ENCODE measurements at places on chromosomes 12 and 14. TPM values are rescaled to one million over a fixed set of nuclear protein-coding genes. Genes with fewer than 3 reads are reported as not detected.
A peak's percentile ranks its signal among the peaks of the same experiment; 100 is the strongest.

Gene PTPN21
- not detected for polyA plus RNA-seq

- no peaks in the 10 kb centered on the region for H3K36me3 ChIP-seq
- H3K27me3 ChIP-seq, result peaks cover 14% of the 10 kb centered on the region
- H3K4me3 ChIP-seq, result no peak overlapping the region
- no peak overlapping the region for H3K27ac ChIP-seq
Measured at GRCh38 chr12:115936997-115937916, 340.2 kb downstream of the MED13L start.

DNA sequence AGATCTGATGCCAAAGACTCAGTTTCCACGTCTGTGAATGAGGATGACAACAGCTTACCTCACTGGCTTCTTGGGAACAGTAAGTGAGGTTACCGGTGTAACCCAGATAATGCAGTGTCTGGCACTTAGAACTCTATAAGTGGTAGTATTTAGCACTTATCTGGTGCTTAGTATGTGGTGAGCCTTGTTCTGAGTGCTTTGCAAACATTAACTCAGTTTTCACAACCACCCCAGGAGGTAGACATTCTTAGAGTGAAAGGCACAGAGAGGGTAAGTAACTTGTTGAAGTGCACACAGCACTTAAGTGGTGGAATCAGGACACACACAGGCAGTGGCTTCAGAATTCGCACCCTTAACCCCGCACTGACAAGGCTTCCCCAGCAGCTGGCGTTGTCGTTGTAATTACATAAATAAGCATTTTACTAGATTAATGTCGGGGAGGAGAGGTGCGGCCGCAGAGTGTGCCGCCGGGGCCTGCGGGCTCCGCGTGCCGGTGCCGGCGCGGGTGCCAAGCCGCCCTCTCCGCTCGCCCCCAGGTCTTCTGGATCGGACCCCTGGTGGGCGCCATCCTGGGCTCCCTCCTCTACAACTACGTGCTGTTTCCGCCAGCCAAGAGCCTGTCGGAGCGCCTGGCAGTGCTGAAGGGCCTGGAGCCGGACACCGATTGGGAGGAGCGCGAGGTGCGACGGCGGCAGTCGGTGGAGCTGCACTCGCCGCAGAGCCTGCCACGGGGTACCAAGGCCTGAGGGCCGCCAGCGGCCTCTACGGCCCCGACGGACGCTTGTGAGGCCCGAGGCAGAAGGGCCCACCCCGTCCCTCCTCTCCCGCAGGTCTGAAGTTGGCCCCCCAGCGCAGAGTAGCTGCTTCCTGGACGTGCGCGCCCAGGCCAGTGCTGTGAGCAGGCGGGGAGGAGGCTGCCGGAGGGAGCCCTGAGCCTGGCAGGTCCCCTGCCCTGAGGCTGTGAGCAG is 4.6 kb downstream of the AQP2 start:
- H3K27ac ChIP-seq, result no peak overlapping the region
- peaks cover 35% of the 10 kb centered on the region for H3K4me1 ChIP-seq
- H3K27me3 ChIP-seq, result peaks cover 98% of the 10 kb centered on the region

DNA sequence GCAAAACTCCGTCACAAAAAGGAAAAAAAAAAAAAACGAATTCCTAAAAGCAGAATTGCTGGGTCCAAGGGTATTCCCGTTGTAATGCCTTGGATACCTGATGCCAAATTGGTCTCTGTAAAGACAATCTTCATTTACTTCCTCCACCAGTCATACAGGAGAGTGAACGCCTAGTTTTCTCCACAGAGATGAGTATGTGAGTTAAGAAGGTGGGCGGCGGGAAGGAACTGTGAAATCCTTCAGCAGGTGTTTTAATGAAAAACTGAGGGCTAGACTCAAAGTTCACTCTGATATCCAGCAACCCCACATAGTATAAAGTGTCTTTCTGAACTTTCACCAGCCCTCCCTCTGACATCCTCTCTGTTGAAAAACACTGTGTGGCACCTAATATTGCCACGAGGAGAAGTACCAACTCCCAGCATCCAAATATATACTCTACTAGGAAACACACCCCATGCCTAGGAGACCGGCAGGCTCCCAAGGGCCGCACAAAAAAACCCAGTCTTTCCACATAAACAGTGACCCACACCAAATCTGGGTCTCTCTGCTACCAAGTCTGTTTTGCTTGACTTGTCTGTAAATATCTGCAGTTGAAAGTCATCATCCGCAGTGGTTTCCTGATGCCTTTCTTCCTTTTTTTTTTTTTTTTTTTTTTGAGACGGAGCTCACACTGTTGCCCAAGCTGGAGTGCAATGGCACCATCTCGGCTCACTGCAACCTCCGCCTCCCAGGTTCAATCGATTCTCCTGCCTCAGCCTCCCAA is 30.3 kb upstream of the FOXN3 start:
- H3K27ac ChIP-seq, result peak overlapping the region; percentile 56
- no peaks in the 10 kb centered on the region for H3K27me3 ChIP-seq
- H3K4me3 ChIP-seq, result no peak overlapping the region
- H3K36me3 ChIP-seq, result peaks cover 14% of the 10 kb centered on the region

- H3K4me3 ChIP-seq, result no peak overlapping the region
- H3K27ac ChIP-seq, result no peak overlapping the region
Measured at GRCh38 chr12:128170181-128170580, 96.8 kb upstream of the TMEM132C start.

- H3K36me3 ChIP-seq, result no peaks in the 10 kb centered on the region
- peak; percentile 21 for DNase-seq
- no peak within 1 kb of the TSS for H3K27ac ChIP-seq
Measured at GRCh38 chr14:21024585-21025370, at the start of gene NDRG2. NDRG2 (minus strand) TSS chr14:21025061; CDS start chr14:21023315, 1,746 bp downstream.

Gene KRT83
- not detected for polyA plus RNA-seq

- DNase-seq, result no peak
- H3K4me3 ChIP-seq, result no peak overlapping the region
- no peaks in the 10 kb centered on the region for H3K36me3 ChIP-seq
- peaks cover 2% of the 10 kb centered on the region for H3K27me3 ChIP-seq
- H3K4me1 ChIP-seq, result no peaks in the 10 kb centered on the region
Measured at GRCh38 chr14:74414403-74415114, 11.5 kb downstream of the SYNDIG1L start.

Gene ZBTB42
- polyA plus RNA-seq, result 0.49 TPM

Gene RNASE3
- polyA plus RNA-seq, result 13.8 TPM

Gene SLC38A6
- 14.0 TPM for polyA plus RNA-seq

Gene KRT71
- not detected for polyA plus RNA-seq

GRCh38 chr12:79016181-79016580 is 151.6 kb downstream of the SYT1 start:
- no peaks in the 10 kb centered on the region for H3K4me1 ChIP-seq
- H3K27me3 ChIP-seq, result no peaks in the 10 kb centered on the region
- H3K4me3 ChIP-seq, result no peak overlapping the region
- no peak overlapping the region for H3K27ac ChIP-seq
- no peak for DNase-seq

- H3K27ac ChIP-seq, result no peak overlapping the region
- H3K36me3 ChIP-seq, result no peaks in the 10 kb centered on the region
- no peaks in the 10 kb centered on the region for H3K27me3 ChIP-seq
- no peak for DNase-seq
- H3K4me1 ChIP-seq, result peaks cover 13% of the 10 kb centered on the region
Measured at GRCh38 chr14:51823706-51824105, 36.7 kb upstream of the GNG2 start.

- no peak for DNase-seq
- H3K4me1 ChIP-seq, result no peaks in the 10 kb centered on the region
- H3K27me3 ChIP-seq, result no peaks in the 10 kb centered on the region
- H3K27ac ChIP-seq, result no peak overlapping the region
Measured at GRCh38 chr14:79809849-79810612, 401.3 kb downstream of the DIO2 start.

GRCh38 chr14:93280743-93281142 is 52.1 kb downstream of the BTBD7 start:
- no peak for DNase-seq
- H3K27me3 ChIP-seq, result no peaks in the 10 kb centered on the region
- no peaks in the 10 kb centered on the region for H3K4me1 ChIP-seq
- peaks cover 22% of the 10 kb centered on the region for H3K36me3 ChIP-seq
- H3K27ac ChIP-seq, result no peak overlapping the region

DNA sequence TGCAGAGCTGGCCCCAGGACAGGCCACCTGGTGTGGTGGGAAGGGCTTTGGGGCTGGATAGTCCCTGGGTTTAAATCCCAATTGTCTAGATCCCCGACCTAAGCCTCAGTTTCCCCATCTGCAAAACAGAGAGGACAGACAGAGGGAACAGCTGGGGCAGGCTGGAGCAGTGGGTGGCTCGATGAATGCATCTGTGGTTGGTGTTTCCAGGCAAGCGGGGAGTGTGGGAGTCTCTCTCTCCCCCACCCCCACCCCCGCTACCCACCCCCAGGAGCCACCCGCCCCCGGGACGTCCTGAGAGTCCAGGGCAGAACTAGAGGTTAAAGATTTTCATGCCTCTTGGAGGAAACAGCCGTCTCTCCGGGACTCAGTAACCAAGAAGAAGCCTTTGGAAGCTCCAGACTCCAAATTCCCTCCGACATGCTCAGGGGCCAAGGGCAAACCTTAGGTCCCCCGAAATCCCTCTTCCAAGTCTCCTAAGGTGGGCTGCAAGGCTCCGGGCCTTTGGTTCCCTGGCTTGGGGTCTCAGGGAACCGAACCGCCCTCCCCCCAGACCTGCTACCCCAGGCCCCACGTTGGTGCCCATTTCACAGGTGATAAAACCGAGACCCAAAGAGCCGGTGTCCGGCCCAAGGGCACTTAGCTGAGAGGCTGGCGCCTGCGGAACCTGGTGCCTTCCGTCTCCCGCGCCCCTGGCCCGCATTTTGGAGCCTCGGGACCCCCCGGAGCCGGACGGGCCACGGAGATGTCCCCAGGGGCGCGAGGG is 474 bp downstream of the TRPV4 start:
- H3K4me3 ChIP-seq, result peak overlapping the region; percentile 28
- H3K4me1 ChIP-seq, result peaks cover 48% of the 10 kb centered on the region
- H3K27ac ChIP-seq, result no peak overlapping the region
- no peaks in the 10 kb centered on the region for H3K36me3 ChIP-seq
- no peak for DNase-seq

Gene SGPP1
- polyA plus RNA-seq, result 13.3 TPM

- peaks cover 8% of the 10 kb centered on the region for H3K4me1 ChIP-seq
- no peak overlapping the region for H3K4me3 ChIP-seq
- H3K27me3 ChIP-seq, result peaks cover 53% of the 10 kb centered on the region
- H3K27ac ChIP-seq, result no peak overlapping the region
- no peaks in the 10 kb centered on the region for H3K36me3 ChIP-seq
Measured at GRCh38 chr12:40693207-40693821, 1.1 kb downstream of the CNTN1 start.

Gene KRT6B
- polyA plus RNA-seq, result not detected

DNA sequence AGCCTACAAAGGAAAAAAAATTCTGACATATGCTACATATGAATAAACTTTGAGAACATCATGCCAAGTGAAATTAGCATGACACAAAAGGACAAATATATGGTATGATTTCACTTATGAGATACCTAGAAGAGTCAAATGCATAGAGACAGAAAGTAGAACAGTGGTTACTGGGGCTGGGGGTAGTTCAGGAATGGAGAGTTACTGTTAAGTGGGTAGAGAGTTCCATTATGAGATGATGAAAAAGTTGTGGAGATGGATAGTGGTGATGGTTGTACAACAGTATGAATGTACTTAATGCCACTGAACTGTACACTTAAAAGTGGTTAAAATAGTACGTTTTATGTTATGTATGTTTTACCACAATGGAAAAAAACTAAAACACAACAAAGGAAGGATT is 92.3 kb downstream of the SCAF11 start:
- DNase-seq, result no peak
- no peak overlapping the region for H3K4me3 ChIP-seq
- H3K4me1 ChIP-seq, result no peaks in the 10 kb centered on the region

Gene NKX2-1
- not detected for polyA plus RNA-seq

DNA sequence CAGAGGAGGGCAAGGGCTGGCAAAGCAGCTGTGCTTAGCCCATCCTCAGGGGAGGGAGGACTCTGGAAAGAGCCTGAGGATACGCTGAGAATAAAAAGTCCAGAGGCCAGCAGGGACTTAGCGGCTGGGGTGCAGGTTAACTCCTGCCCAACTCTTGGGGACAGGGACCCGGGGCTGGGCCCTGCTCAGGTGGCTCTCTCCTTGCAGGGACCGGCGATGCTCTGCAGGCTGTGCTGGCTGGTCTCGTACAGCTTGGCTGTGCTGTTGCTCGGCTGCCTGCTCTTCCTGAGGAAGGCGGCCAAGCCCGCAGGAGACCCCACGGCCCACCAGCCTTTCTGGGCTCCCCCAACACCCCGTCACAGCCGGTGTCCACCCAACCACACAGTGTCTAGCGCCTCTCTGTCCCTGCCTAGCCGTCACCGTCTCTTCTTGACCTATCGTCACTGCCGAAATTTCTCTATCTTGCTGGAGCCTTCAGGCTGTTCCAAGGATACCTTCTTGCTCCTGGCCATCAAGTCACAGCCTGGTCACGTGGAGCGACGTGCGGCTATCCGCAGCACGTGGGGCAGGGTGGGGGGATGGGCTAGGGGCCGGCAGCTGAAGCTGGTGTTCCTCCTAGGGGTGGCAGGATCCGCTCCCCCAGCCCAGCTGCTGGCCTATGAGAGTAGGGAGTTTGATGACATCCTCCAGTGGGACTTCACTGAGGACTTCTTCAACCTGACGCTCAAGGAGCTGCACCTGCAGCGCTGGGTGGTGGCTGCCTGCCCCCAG is 2.8 kb downstream of the B3GNT4 start:
- peaks cover 46% of the 10 kb centered on the region for H3K27me3 ChIP-seq
- DNase-seq, result no peak
- no peak overlapping the region for H3K27ac ChIP-seq
- H3K4me1 ChIP-seq, result peaks cover 26% of the 10 kb centered on the region

GRCh38 chr12:54417712-54418440 is 1.2 kb downstream of the ITGA5 start:
- H3K4me3 ChIP-seq, result peak overlapping the region; percentile 80
- no peak for DNase-seq
- H3K36me3 ChIP-seq, result no peaks in the 10 kb centered on the region
- no peaks in the 10 kb centered on the region for H3K27me3 ChIP-seq
- H3K27ac ChIP-seq, result peak overlapping the region; percentile 72

Gene IFI27L2
- polyA plus RNA-seq, result 156 TPM

GRCh38 chr12:113392988-113393579 is 10.6 kb downstream of the SDS start:
- no peaks in the 10 kb centered on the region for H3K4me1 ChIP-seq
- no peak for DNase-seq
- no peaks in the 10 kb centered on the region for H3K27me3 ChIP-seq
- H3K36me3 ChIP-seq, result peaks cover 28% of the 10 kb centered on the region
- no peak overlapping the region for H3K27ac ChIP-seq

GRCh38 chr14:77478796-77479195 is 19.8 kb downstream of the ISM2 start:
- H3K4me1 ChIP-seq, result no peaks in the 10 kb centered on the region
- DNase-seq, result peak; percentile 9
- no peak overlapping the region for H3K27ac ChIP-seq
- H3K4me3 ChIP-seq, result no peak overlapping the region

GRCh38 chr14:34374998-34375740 is 86.9 kb downstream of the SPTSSA start:
- H3K4me1 ChIP-seq, result peaks cover 35% of the 10 kb centered on the region
- no peaks in the 10 kb centered on the region for H3K27me3 ChIP-seq
- H3K36me3 ChIP-seq, result no peaks in the 10 kb centered on the region

DNA sequence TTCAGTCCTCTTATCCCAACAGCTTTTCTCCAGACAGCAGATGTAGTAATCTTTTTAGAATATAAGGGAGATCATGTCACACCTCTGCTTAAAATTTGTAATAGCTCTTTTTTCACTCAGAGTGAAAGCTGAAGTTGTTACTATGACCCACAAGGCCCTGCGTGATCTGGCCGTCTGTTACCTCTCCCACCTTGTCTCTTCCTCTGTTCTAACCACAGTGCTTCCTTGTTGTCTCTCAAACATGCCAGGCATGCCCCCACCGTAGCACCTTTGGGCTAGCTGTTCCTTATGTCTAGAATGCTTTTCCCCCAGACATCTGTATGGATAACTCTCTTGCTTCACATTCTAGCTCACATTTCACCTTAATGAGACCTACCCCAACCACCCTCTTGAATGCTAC is 6.5 kb downstream of the NECAP1 start:
- DNase-seq, result no peak
- H3K27me3 ChIP-seq, result no peaks in the 10 kb centered on the region

- H3K27me3 ChIP-seq, result no peaks in the 10 kb centered on the region
- peaks cover 79% of the 10 kb centered on the region for H3K36me3 ChIP-seq
- H3K27ac ChIP-seq, result no peak overlapping the region
Measured at GRCh38 chr12:53389702-53390101, 9.7 kb downstream of the SP1 start.

Measured in CD14-positive monocyte (primary cell).